Stimulated activated CD8-positive, alpha-beta memory T cell treated with anti-CD3 and anti-CD28 coated beads, Interleukin-15, amount 100 ng/mL, for 4 hours (primary cell): ENCODE measurements at places on chromosomes 6 and 20.

DNA sequence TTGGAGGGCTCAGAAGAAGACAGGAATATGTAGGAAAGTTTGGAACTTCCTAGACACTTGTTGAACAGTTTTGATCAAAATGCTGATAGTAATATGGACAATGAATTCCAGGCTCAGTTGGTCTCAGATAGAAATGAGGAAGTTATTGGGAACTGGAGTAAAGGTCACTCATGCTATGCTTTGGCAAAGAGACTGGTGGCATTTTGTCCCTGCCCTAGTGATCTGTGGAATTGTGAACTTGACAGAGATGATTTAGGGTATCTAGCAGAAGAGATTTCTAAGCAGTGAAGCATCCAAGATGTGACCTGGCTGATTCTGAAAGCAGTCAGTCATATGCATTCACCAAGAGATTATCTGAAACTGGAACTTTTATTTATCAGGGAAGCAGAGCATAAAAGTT is 45.1 kb downstream of the FRK start:
- no peak for DNase-seq

DNA sequence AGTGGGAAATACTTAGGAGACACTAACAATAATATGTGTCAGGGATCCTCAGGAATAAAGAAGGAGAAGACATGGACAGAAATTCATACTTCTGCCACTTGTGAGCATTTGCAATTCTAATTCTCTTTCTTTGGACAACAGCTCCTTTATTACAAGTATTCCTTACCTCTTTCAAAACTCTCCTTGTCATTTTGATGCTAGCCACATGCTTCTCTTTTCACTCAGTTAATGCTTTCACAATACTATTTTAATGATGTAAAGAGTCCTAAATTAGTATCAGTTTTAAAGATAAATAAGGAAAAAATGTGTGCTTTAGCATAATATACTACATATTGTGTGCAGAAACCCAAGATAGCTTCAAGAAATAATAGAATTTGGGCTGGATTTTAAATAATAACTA is 62.5 kb downstream of the AHI1 start:
- no peak for DNase-seq

DNA sequence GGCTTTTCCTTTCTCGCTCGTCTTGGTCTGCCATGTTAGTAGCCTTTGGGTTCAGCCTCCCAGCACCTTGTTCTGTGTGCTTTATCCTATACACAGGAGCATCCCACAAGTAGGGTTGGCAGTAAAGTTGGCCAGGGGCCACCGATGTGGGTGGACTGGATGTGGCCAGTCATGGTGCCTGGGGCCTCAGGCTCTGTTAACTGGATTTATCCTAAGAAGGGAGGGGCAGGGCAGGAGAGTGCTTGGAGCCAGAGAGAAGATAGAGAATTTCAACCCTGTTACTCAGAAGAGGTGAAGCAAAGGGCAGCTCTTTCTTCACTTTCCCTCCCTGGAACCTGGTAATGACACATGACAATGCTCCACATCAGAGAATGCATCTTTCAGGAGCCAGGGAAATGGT is 14.1 kb upstream of the SIRPB2 start:
- DNase-seq, result no peak

DNA sequence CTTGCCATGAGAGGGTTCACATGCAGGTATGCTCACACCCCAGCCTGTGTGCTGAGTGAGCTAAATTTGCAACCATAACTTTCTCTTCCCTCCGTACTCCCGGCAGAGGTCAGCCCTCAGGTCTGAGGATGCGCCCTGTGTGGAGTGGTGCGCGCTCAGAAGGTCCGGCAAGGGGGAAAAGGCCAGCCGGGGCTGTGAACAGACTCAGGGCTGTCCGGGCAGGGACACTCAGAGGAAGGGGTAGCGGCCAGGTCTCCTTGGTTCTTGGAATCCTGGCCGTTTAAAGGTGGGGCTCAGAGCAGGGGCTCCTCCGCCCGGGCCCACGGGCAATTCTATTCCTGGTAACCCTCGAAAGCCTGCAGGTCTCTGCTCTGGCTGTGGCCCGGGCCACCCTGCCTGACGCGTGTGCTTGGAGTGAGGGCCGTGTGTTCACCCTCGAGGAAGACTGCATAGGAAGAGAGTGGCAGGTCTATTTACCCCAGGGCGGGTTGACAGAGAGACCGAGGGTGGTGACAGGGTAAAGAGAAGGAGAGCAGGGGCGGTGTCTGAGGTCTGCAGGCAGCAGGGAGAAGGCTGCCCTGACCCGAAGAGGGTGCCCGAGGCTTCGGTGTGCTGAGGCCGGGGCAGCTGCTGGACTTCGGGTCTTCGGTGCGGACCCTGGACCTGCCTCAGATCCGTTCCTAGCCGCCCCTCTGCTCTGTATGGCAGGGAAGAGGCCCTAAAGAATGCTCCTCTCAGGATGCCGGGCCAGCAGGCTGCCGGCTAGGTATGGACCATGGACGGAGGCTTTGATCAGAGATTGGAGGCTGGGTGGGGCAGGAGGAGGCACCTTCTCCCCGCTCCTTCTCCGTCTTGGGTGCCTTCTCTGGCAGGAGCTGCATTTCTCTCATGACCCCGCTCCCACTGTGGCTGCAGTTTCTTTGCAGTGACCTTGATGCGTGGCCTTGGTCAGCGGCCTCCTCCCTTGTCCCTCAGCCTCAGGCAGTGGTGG is 131.1 kb upstream of the ARMC2 start:
- DNase-seq, result no peak

GRCh38 chr6:21181866-21182265 is 411.7 kb upstream of the SOX4 start:
- no peak for DNase-seq

- DNase-seq, result no peak
Observed at GRCh38 chr6:48490658-48491057, 379.7 kb upstream of the PTCHD4 start.

DNA sequence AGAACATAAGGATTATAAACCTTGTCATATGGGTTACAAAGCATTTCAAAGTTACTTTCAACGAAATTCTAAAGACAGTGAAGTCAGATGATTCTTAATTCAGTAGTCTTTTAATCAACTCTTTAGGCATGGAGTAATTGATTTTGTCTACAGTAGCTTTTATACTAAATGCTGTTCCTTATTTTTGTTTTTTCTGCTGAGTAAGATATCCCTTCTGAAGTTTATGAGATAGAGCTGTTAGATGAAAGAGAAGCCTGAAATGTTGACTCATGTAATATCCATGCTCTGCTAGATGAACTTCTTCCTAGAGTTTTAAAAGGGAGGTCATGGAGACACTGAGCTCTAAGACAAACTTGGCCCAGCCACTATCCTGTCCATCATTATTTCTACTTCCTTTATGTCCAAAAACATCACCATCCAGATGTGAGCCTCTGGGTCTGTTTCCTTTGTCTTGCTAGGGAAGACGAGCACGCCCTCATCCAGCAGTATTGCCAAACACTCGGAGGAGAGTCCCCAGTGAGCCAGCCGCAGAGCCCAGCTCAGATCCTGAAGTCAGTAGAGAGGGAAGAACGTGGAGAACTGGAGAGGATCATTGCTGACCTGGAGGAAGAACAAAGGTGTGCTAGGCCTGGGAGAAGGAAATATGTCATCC is 550.3 kb downstream of the UTRN start:
- no peak for DNase-seq

- no peak for DNase-seq
Observed at GRCh38 chr6:40732878-40733277, 145.7 kb upstream of the LRFN2 start.

DNA sequence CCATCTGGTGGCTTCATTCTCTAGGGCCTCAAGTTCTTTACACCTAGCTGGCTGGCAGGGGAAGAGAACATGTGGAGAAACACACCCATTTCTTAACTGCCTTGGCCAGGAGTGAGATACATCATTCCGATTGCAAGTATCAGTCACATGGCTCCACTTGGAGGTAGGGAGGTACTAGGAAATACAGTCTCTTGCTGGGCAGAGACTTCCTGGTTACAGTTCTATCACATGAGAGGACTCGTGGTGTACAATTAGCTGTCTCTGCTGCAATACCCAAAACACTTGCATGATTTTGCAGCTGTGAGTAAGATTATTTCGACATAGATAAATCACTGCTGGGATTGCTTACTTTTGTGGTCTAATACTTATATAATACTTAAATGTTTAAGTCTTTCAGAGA is 51.1 kb downstream of the GTF2H5 start:
- DNase-seq, result no peak

GRCh38 chr6:165042912-165043311 is 266.5 kb downstream of the C6orf118 start:
- DNase-seq, result no peak

DNA sequence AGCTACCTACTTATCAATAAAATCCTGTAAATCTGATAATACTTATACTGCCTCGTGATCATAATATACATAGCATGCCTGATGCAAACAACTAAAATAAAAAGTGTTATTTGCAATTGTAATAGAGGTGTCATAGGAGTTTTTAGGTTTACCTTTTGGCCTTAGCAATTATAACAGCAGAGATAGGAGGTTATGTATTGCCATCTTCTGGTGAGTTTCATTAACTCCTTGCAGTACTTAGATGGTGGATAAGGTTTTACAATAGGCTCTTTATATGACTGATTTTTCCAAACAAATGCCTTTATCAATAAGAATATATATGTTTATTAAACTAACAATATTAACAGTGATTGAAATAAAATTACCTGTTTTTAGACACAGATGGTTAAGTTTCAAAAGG is 27.8 kb upstream of the MYCT1 start:
- DNase-seq, result no peak

DNA sequence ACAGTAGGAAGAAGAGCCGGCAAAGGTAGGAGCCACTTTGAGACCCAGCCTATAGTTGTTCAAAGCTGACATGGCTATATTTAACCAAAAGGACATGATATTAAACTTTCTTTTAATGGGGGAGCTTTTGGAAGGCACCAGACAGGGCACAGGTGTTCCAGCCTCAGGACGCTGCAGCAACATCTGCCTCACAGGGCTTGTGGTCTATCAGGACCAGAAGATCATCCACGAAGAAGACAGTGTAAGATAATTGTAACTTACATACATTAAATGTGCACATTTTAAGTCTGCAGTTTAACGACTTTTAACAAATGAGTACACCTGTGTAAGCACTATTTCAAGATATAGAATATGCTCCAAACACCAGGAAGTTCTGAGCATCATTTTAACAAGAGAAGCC is 168.2 kb upstream of the PMEPA1 start:
- no peak for DNase-seq

GRCh38 chr6:18090349-18090786 is 32.1 kb downstream of the NHLRC1 start:
- no peak for DNase-seq

GRCh38 chr20:18635380-18635779 is 47.5 kb downstream of the DTD1 start:
- no peak for DNase-seq

GRCh38 chr20:49631061-49631716 is 63.3 kb upstream of the PTGIS start:
- DNase-seq, result no peak

DNA sequence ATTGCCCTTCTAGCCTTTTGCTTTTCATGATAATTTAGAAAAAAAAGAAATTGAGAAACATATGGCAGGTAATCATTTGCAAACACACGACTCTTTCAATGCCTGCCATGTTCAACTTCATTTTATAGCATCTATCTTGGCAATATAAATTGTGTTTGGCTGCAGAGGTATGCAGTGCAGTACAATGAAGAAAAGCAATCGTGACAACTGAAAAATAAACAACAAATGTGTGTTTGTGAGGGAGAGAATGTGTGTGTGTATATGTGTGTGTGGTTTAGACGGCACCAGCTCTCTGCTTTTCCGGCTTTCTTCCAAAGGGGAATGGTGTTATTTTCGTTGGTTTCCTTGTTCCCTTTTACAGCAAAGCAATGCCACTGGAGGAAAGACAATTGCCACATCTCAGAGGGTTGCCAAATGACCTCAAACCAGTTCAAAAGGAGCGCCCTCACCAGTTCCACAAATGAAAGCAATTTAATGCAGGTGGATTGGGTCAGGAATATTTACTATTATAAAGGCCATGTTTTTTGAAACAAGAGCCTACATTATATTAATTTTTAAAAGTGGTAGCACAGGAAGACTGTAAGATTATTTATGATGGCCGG is 587.2 kb downstream of the PRKN start:
- DNase-seq, result no peak

- no peak for DNase-seq
Observed at GRCh38 chr6:35445691-35446090, 6.4 kb upstream of the FANCE start.

GRCh38 chr6:71496018-71496721 is 207.6 kb downstream of the OGFRL1 start:
- DNase-seq, result no peak

DNA sequence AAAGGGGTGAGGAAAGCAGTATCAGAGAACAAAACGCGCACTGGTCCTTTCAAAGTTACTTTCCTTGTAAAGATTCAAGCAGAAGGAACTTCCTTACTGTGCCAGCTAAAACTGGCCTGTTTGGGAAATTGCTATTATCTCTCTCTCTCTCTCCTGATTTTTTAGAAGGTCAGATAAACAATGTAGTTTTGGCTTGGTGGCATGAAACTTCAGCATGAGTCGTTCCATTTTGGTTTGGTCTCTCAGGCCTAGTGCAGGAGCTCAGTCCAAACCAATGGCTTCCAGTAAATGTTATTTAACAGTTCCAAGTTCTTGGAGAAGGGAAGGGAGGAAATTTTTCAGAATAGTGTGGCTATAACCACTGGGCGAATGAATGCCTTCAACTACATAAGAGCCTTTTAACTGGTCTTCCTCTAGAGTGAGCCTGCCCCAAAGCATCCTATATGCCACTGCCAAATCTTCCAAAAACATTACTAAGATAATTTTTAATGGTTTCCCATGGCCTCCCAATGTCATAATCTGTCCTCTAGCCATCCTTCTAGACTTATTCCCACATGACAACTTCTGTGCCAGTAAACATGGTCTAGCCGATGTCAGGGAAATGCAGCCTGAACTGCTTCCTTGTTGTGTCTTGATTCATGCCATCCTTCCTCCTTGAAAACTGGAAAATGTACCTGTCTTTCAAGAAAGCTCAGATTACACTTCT is 9.1 kb upstream of the SNX9 start:
- DNase-seq, result no peak

DNA sequence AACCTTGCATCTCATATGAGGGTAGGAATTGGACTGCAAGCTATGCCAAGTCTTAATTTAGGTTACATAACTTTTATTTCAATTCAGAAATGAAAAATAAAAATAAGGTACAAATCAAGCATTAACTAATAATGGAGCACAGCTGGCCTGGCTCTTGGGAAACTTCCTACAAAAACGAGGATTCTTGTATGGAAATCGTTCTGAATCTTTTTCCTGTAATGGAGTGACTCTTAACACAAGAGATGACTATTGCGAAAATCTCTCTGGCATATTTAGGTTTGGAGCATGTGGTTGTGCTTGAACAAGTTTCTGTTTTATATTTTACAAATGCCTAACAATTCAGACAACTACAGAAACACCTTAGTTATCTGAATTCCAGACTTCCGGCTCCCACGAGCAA is 34.0 kb upstream of the PI16 start:
- DNase-seq, result no peak

GRCh38 chr6:157728183-157728881 is 94.7 kb upstream of the SNX9 start:
- DNase-seq, result no peak
